ENCODE measurements at places on chromosomes 4 and X.

GRCh38 chr4:144289667-144290428 lies 149.3 kb upstream of the GYPA start:
- DNase-seq: no peak

GRCh38 chr4:95264843-95265242 lies 283.9 kb downstream of the UNC5C start:
- DNase-seq: no peak

DNA sequence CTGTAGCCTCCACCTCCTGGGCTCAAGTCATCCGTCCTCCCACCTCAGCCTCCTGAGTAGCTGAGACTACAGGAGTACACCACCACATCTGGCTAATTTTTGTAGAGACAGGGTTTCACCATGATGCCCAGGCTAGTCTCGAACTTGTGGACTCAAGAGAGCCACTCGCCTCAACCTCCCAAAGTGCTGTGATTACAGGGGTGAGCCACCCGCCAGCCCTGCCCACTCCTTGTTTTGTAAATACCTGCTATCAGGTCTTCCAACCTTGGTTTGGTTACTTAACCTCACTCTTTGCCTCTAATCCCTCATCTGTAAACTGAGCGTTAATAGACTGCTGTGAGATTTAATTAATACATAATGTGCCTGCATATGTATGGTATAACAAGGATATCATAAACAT lies 803 bp downstream of the CNGA1 start:
- DNase-seq: no peak

DNA sequence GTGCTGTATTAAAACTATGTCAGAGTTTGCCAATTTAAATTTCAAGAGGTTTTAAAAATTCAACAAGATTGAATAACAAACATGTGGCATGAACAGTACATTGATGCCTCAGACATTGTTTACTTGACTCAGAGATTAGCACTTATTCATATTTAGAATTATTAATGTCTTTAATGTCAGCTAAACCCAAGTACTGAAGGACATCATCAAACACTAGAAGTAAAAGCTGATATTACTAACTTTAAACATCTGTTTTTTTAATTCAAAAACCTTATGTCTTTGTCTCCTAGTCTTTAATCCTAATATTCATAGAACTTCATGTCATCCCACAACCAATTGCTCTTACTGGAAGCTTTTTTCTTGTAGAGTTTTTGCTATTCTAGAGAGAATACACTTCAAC lies 406.2 kb upstream of the PCDH7 start:
- DNase-seq: no peak

- no peak for DNase-seq
Observed at GRCh38 chrX:18353931-18354368, 538 bp downstream of the SCML2 start.

DNA sequence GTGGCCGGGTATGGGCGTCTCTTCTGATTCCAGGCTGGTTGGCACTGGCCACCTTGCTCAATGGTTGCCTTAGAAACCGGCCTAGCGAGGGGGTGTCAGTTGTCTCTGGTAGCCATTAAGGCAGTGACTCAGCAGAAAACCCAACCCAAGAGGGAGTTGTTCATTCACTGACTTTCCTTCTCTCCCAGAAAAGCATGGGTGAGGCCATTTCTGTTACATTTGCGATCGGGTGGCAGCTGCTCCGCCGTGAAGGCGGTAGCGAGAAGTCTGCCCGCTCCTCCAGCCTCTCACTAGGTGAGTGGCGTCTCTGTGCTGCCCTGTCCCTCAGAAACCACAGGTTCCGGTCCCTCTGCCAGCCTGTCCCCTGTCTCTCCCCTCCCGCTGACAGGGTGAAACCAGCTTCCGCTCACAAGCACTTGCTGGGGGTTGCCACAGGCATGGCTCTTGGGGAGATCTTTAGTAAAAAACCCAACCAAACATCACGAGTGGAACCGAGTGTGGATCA lies 17.4 kb downstream of the IRAK1 start:
- DNase-seq: peak; percentile 44

DNA sequence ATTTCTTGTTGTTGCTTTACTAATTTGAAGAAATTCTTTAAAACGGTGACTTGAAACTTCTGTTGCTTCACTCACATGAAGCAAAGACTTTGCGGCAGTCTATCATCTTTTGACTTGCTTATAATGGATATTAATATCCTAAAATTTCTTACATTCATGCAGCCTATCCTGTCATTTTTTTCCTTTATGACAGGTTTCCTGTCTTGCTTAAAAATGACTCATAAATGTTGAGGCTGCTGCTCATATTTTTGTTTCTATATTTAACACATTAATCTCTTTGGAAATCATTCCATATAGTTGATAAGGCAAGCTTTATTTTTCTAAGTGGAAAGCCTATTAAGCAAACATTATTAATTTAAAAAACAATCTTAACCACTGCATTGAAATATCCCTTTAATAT lies 176.6 kb upstream of the GALNTL6 start:
- DNase-seq: no peak

- DNase-seq: no peak
Observed at GRCh38 chr4:75251547-75251946, 262.7 kb downstream of the RCHY1 start.

DNA sequence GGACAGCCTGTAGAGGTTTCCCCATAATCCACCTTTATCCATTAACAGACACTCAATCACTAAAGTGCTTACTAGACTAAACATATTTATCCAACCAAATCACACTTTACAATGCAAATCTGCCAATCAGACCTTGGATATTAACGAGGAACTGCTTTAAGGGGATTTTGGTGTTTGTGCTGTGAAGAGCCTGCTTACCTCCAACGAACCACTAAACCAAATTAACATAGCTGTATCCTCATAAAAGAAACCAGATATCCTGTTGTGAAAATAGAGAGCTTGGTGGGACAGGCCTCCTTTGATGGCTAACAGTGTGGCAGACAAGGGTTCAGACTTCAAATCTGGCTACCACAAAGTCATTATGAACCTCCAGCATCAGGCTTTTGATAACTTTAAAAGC lies 252.6 kb upstream of the HAND2 start:
- no peak for DNase-seq

- no peak for DNase-seq
Observed at GRCh38 chrX:151879856-151880255, 32.8 kb upstream of the MAGEA4 start.

GRCh38 chrX:23503835-23504539 lies 163.3 kb upstream of the PRDX4 start:
- no peak for DNase-seq

DNA sequence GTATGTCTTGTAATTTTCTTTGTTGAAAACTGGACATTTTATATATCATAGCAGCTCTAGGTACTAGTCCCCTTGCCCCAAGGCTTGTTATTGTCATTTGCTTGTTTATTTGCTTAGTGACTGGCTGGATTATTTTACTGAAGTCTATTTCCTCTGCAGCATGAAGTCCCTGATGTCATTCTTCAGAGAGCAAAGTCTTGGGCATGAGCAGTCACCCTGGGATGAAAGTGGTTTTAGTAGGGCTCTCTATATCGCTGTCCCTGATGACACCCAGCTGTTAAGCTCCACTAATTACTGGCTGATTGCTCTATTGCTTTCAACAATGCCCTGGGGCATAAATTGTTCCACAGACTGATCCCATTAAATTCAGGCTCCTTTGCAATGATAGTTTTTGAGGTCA lies 113.5 kb upstream of the USP9X start:
- DNase-seq: no peak

DNA sequence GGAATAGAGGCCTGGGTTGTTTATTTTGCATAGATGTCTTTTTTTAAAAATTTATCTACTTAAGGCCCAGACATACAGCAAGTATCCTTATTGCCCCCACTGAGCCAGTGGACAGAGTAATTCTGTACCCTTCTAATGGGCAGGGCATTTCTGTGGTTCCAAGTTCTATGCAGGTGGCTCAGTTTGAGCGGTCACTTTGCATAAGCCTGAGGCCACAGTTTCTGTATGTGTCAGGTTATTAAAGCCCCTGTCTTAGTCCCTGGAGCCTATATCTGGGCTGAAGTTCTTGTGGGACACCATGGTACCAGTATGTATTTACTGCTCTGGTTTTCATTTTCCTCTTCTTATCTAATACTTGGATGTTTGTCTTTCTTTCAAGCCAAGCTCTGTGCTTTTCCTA lies 168.8 kb downstream of the MID1IP1 start:
- DNase-seq: no peak

DNA sequence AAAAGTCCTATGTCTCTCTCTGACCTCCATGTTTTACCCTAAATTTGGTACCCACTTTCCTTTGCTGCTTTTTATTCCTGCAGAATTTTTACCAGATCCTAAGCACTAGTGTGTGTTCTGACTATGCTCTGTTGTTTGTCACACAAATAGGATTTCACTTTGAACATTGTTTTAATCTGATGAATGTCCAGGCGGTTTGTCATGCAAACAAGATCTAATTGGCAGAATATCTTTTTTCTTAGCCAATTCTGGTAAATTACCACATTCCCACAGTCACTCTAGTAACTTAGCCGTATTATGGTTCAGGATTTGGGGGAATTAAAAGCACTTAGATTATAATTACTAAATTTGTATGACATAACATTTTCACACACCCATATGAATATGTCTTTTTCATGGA lies 557.2 kb upstream of the BOD1L1 start:
- no peak for DNase-seq

DNA sequence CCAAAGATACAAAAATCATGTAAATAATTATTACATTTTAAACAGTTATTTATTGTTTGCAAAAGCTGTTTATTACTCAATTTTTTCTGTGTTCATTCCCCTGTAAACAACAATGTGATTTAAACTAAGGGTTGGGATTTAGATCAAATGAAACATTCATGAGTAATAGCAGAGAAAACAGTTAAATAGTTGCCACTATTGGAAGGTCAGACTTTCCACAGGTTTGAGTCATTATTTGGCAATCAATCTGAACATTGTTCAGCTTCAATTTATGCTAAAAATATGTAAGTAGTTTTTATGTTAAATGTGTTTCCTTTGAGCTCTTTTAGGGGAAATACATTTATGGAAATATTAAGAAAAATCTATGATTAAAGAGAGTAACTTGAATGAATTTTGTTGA lies 144.9 kb downstream of the STIM2 start:
- no peak for DNase-seq

GRCh38 chr4:1395941-1396805 lies 10.1 kb downstream of the NKX1-1 start:
- DNase-seq: no peak

GRCh38 chrX:17601441-17602200 lies 135.7 kb upstream of the SCML1 start:
- DNase-seq: no peak

GRCh38 chr4:73139991-73140390 lies 70.5 kb upstream of the COX18 start:
- no peak for DNase-seq
